Smooth muscle cell of the coronary artery (primary cell): ENCODE measurements at places on chromosomes 3 and 15. TPM values are rescaled to one million over a fixed set of nuclear protein-coding genes. Genes with fewer than 3 reads are reported as not detected.

SNTN gene
- total RNA-seq: not detected in 2 replicates

MYO5C gene
- total RNA-seq: under 0.01 and 0.70 TPM in 2 replicates

MYH15 gene
- total RNA-seq: 0.15 and 1.1 TPM in 2 replicates

RASGRP1 gene
- total RNA-seq: under 0.01 and 0.08 TPM in 2 replicates

ASB14 gene
- 0.12 TPM in 1 of 2 replicates, not detected in the other for total RNA-seq

CHRD gene
- total RNA-seq: 0.08 and 1.4 TPM in 2 replicates

TTLL13 gene
- total RNA-seq: 0.12 TPM in 1 of 2 replicates, not detected in the other

TGM4 gene
- 0.15 TPM in 1 of 2 replicates, not detected in the other for total RNA-seq

SAMMSON gene
- total RNA-seq: not detected in 2 replicates

ATP13A5 gene
- not detected in 2 replicates for total RNA-seq

KBTBD13 gene
- total RNA-seq: under 0.01 TPM in 1 of 2 replicates, not detected in the other

CCNB2 gene
- 2.6 and 10.1 TPM in 2 replicates for total RNA-seq

GOLGA8G gene
- not detected in 2 replicates for total RNA-seq

RASGRF1 gene
- total RNA-seq: not detected in 2 replicates

SAXO2 gene
- total RNA-seq: 0.23 and 0.98 TPM in 2 replicates
